CD8-positive, alpha-beta memory T cell (primary cell): ENCODE measurements at places on chromosomes 16 and 17.
A peak's percentile ranks its signal among the peaks of the same experiment; 100 is the strongest.

DNA sequence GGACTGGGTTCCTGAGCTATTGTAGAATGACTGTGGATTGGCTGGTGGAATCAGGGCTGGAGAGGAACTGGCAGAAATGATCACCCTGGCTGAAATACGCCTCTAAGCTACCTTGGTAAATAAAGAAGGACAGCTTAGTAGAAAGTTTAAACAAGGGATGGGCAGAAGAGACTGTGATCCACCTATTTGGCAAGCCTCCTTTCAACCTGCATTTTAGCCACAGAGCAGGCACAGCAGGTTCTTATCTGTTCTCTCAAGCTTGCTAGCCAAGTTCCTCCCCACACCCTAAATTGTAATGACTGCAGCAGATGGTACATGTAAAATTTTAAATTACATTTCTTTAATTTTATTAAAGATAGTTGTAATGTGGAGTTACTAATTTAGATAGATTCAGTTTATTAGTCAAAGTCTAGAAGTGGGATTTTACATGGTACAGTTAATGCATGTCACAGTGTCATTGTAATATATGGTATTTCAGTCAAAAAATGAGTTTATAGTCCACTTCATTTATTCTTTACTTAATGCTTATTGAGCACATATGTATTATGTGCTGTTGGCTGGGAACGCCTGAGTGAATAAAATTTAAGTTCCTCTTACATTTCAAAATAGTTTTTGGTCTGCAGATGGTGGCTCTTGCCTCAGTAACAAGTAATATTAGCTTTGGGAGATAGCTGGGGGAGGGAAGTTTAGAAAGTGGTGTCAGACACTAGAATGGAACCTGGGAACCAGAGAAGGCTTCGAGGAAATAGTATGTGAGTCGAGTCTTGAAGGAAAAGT is 11.2 kb downstream of the EPN2 start:
- no peak for DNase-seq

GRCh38 chr17:63039342-63039741 is 73.3 kb downstream of the TANC2 start:
- no peak for DNase-seq

DNA sequence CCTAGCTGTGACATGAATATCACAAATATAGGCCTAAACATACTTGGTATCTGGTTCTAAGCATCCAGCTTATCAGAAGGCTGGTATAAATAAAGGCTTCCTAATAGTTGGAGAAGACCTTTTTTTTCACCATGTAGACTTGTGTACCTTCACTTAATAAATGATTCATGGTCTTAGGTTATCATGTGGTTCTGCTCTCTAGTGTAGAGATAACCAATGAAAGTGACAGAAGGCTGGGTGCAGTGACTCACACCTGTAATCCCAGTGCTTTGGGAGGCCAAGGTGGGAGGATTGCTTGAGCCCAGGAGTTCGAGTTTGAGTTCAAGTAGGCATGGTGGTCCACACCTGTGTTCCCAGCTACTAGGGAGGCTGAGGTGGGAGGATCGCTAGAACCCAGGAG is 3.1 kb downstream of the DDX19A start:
- no peak for DNase-seq

DNA sequence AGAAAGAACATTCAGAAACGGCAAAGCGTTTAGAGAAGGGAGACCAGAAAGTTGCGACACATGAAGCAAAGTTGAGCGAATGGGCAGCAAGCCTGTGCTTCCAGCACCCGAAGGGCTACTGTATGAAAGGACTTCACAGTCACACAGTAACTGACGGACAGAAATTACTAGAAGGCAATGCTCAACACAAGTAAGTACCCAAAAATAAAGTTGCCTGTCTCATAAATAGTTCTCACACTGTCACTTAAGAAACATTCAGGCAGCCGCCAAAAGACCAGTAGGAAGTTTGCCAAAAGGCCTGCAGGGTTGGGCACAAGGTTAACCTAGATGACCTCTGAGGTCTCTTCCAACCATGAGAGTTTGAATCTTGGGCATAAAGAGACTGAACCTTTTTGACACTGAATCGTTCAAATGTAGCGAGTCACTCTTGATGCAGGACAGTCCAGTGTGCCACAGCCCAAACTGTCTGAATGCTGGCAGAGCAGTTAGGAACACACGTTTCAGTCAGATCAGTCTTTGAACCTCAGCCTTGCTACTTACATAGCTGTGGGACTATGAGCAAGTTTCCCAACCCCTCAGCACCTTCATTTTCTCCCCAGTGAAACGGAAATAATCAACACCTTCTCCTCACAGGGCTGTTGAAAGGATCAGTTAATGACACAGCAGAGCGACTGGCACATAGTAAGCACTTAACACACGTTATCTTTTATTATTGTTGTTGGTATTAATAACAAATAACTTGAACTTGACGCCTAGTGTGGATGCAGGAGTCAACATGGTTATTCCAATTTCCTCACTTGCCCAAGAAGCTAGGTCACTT is 10.4 kb downstream of the NCBP3 start:
- no peak for DNase-seq

GRCh38 chr16:3859889-3860288 is 20.6 kb downstream of the CREBBP start:
- no peak for DNase-seq

DNA sequence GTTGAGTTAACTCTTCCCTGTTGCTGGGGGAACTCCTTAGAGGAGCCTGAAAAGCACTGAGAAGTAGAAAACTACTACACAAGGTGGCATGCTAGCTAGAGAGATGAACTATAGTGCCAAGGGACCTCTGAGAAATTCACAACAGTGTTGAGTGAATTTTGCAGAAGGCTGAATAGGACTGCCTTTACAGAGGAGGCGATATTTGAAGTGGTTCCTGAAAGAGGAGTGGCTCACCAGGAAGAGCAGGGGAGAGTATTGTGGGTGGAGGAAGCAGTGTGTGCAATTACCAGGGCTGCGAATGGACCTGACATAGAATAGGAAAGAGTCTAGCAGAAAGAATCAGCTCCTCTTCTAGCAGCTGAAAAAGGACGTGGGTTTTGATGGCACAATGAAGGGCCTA is 66.4 kb downstream of the CDK5R1 start:
- no peak for DNase-seq

GRCh38 chr16:78925083-78925767 is 675.3 kb downstream of the MAF start:
- peak; percentile 49 for DNase-seq

DNA sequence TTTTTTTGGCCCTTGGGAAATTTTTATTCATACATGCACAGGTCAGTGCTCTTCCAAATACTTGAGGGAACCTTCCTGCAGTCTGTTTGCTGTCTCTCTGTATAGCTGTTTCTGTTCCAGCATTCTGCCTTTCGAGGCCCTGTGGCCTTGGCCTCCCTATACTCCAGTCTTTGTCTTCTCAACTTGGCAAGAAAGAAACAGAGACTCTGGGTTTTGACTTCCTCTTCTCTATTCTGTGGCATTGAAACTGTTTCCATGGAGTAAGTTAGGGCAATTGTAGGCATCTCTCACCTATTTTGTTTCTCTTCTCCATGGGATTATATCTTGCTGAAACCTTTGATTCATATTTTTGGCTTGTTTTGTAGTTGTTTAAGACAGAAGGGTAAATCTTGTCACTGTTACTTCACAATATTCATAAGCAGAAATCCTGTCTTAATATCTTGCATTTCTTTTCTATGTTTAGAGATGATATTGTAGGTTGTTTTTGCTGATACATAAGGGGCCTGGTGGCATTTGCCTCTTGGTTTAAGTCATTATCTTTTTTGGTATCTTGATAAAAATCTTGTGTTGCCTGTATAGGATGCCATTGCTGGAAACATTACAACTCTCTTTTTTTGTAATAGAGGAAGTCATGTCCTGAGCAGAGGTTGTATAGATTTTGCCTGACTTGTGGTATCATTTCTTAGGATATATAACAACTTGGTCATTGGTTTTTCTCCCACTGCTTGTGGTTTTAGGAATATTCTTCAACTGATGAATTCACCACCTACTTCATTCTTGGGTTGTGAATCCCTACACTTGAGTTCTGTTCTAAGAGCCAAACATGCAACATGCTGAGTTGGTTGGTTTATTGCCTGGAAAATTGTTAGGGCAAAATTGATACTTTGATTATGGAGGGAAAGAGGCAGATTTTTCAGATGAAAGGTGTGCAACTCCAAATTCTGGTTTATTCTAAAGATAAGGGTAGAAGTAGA is 168.6 kb downstream of the FTO start:
- no peak for DNase-seq
